ENCODE measurements at places on chromosomes 16 and 17.
A peak's percentile ranks its signal among the peaks of the same experiment; 100 is the strongest.

- no peak for DNase-seq
These were observed 214.0 kb downstream of the CDH11 start for GRCh38 chr16:64907844-64908243.

GRCh38 chr16:57720142-57720575, 15.4 kb upstream of the KATNB1 start:
- DNase-seq = peak; percentile 72

DNA sequence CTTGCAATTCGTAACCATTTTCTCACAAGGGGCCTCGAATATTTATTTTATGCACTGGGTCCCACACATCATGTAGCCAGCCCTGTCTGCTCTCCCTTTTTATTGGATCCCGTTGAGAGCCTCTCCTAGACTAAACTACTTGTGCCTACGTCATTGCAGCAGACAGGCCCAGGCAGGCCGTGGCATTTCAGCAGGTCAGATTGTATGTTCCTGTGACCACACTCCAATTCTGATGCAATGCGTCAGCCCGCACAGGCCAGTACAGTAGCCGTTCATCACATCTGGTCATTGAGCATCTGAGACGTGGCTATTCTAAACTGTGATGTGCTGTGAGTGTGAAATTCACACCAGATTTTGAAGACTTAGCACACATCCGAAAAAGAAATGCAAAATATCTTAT, 42.2 kb downstream of the ABAT start:
- no peak for DNase-seq

DNA sequence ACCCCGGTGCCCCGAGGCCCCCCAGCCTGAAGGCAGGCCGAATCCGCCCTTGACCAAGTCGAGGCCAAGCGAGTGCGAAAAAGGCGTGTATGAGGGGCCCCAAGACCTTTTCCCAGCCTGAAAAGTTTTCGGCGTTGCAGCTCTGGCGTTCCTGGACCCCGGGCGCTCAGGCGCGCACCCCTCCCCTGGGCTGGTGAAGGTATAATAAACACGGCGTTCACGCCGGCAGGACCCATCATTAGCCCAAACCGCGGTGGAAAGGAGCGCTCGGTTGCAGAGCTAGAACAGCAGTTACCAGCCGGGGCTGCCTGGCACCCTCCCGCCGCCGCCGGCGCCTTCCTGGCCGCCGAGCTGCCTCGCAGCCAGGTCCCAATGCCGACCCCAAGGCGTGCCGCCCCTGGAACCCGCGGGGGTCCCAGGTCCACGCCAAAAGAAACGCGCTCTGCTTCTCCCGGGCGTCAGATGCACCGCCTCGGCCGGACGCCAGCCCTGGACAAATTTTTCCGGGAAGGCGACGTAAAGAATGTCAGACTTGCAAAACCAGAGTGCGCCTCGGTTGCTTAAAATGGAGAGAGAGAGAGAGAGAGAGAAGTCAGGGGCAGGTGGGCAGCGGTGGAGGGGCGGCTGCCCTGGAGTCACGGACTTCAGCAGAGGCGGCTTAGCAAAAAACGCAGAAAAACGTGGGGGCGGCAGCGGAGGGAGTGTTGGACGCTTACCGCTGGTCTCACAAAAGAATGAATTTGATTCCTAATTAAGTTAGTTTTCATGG, 11.5 kb upstream of the FOXF1 start:
- no peak for DNase-seq

DNA sequence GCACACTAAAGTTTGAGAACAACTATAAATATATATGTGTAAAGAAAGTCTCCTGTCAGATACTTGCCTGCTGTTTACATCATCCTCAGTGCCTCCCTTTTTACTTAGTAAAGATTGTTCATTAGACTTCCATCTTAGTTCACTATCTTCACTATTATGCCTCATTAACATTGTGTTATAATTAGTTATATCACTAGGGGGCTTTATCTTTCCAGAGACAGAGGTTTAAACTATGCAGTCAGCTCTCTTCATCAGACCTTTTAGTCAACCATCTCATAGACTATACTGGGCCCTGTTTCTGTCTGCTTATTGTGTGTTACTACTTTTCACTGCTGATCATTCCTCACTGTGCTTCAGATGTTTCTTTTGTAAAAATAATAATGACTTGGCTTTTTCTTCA, 630.8 kb upstream of the KIF2B start:
- DNase-seq = no peak

- no peak for DNase-seq
These were observed 684 bp upstream of the NUDT16L1 start for GRCh38 chr16:4692460-4693295.
